ENCODE measurements at places on chromosomes 11 and 22.

DNA sequence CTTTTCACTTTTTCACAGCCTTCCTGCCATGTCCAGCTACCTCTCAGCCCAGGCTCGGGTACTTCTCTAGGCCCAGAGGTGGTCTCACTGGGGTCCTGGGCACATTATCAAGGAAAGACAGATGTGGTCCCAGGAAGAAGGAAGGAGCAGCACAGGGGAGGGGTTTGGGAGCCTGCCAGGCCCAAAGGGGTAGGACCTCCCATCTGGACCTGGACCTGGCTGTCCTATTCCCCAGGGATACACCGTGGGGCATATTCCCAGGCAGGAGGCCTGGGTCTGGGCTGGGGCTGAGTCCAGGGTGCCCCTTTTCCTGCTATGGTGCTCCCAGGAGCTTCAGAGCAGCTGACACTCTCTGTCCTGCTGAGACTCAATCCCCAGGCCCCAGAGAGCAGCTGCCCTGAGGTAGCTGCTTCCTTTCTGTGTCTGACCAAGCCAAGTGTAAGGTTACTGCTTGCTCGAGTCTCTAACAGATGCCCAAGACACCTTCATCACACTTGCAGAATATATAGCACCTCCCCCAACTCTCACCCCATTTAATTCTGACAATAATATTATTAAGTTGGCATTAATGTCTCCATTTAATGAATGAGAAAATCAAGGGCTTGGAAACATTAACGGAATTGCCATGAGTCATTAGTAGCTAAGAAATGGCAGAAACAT, 232.0 kb downstream of the BUD13 start:
- no peak for DNase-seq

GRCh38 chr11:47950396-47950795, 30.0 kb upstream of the PTPRJ start:
- DNase-seq, result peak; percentile 84

DNA sequence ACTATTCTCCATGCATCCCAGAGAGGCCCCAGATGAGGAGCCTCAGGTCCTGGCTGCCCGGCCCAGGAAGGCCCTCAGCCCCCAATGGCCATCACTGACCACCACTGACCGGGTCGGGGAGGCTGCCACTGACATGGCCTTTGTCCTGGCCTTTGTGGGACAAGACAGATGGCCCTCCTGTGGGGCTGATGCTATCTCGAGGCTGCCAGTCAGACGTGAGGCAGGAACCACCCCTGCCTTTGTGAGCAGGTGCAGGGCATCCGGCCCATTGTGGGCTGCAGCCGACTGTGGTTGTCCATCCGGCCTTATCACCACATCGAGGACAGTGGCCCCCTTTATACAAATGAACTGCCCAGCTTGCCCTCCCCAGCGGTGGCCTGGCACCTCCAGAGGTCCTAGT, 5.5 kb downstream of the GP1BB start:
- no peak for DNase-seq

DNA sequence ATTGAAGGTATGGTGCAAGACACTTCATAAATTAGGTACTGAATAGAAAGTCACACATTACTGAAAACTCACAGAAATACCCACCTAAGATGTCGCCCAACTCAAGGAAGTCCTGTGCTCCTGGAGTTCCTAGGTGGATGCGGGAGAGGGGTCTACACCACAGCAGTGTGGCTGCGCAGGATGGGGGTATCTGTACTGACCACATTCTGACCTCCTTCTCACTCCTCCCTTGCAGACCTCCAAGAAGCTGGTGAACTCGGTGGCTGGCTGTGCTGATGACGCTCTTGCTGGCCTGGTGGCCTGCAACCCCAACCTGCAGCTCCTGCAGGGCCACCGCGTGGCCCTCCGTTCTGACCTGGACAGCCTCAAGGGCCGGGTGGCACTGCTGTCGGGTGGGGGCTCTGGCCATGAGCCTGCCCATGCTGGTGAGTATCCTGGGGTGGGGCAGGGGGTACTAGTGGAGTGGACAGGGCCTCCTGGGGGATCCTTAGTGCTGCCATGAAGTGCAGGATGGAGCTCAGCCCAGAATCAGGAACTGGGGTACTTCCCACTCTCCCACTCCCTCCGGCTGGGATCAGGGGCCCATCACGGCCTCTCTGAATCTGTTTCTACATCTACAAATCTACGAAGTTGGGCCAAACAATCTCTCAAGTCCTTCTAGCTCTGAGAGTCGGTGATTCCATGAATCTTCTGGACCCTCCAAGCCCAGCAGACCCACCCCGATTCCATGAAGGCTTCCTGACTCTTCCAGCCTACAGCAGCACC, 4.9 kb downstream of the TKFC start:
- DNase-seq, result no peak

GRCh38 chr11:114273071-114273470, 23.1 kb upstream of the NNMT start:
- DNase-seq, result no peak

DNA sequence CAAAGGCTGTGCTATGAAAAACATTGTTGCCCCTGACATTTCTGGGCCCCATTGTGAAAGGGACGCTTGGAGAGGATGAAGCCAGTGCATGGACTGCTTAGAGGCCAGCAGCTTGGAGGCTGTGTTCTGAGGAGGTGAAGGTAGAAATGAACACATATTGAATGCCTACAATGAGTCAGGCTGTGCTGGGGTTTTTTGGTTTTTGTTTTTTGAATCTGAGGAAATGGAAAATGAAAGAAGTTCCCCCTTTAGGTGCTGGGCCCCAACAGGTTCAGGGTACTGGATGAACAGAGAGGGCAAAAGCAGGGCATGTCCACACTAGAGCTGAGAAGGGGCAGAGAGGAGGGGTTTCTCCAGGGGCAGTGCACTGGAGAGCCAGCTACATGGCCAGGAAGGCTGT, 166.1 kb upstream of the API5 start:
- DNase-seq, result no peak

- DNase-seq, result peak; percentile 20
Measured at GRCh38 chr22:36540867-36541642, 12.1 kb upstream of the EIF3D start.

DNA sequence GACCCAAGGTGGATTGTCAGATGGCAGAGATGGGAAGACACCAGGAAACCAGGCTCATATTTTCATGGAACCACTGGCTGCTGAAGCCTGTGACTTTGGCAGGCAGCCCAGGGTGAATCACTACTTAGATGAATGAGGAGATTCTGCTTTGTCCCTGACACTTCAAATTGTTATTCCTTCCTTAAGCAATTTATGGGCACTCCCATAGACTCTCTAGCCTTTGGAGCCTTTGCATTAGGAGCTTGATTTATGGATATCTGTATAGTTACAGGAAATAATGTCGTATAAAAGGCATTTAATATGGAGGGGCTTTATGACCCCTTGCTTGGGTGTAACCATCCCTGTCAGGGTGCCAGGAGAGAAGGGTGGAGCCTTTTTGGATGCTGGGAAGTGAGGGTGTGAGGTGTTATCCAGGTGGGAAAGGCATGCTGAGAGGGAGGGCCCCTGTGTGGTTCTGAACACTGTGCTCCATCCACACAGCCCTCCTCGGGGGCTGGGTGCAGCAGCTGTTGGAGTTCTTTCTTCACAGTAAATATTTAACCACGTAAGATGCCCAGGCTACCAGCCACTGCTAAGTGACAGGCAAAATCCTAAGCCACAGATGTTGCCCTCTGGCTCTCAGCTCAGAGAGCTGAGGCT, 35.3 kb downstream of the IL18 start:
- peak; percentile 90 for DNase-seq

DNA sequence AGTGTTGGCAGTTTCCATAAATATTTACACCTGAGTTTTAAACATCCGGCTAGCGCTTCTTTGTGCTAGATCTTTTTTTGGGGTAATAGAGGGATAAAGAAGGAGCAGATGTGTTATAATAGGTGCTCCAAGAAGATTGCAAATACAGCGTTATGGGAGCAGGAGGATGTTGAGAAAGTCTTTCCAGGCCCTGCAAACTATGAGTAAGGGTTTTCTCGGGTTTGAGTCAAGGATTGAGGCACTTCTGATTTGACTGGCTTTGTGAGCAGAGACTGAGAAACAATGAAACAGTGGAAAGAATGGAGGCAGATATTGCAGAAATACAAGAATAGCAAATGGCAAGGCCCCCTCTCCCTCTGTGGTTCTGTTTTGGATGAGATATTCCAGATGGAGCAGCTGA, 155.0 kb upstream of the TIMP3 start:
- DNase-seq, result no peak

DNA sequence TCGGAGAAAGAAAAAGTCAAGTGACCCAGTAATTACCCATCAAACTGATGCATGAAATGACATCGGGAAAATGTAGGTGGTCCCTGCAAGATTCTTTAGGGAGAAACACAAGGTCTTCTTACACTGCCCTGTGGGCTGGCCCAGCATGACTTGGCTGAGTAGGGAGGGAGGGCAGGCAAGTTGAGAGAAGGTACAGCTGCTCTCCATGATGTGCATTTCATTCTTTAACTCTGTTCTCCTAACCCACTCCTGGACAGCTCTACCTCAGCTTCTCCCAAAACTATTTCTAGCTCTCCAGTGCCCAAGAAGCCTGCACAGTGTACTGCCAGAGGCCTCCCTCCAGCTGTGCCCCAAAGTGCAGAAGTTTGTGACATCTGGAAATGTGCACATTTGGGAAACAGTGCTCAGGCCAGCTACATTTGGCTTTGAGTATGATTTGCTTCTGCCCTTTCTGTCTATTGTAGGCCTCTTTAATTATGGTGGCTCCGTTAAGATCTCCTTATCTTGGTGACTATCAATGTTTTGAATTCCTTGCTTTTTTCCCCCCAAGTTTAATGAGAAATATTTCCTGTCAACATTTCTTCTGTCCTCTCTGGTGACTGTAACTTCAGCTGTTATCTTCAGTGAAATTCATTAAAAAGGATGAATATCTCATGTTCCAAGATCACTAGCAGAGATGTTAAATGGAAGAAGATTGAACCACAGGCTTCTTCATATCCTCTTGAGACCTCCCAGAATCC, 26.7 kb upstream of the PRSS23 start:
- DNase-seq, result no peak

DNA sequence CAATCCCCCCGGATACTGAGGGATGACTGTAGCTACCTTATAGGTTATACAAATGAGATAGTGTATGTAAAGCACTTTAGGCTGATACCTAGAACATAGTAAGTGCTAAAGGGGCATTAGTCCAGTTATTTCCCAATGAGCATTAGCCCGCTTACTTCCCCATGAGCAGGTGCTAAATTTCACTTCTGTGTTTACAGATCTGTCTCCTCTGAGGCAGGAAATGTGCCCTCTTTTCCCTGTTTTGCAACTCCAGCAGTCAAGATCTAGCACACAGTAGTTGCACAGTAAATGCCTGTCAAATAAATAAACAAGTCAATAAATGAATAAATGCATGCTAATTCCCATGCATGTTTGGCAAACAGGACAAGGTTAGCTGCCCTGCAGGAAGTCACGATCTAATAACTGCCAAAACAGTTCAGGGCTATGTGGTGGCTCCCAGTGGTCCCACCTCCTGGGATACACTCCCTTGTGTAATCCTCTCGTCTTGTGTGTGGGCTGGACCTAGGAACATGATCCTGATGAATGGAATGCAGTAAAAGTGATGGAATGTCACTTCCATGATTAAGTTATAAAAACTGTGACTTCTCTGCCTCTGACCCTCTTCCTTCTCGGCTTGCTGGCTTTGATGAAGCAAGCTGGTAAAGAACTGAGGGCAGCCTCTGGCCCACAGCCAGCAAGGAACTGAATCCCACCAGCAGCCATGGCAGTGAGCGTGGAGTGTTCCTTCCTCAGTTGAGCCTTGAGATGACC, 459.0 kb downstream of the SOX6 start:
- peak; percentile 63 for DNase-seq

DNA sequence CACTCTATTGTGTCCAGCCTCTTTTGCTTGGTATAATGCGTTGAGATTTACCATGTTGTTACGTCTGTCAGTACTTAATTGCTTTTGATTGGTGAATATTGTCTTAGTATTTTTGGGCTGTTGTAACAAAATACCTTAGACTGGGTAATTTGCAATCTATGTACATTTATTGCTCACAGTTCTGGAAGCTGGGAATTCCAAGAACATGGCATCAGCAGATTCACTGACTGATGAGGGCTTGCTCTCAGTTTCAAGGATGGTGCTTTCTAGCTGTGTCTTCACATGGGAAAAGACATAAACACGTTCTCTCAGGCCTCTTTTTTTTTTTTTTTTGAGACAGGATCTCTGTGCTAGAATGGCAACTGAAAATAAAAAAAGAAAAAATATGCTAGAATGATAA, 46.7 kb upstream of the INCENP start:
- peak; percentile 30 for DNase-seq

- DNase-seq, result no peak
Measured at GRCh38 chr11:7445564-7445963, 39.7 kb upstream of the OLFML1 start.

- DNase-seq, result no peak
Measured at GRCh38 chr11:27773884-27774283, 73.6 kb upstream of the BDNF start.

DNA sequence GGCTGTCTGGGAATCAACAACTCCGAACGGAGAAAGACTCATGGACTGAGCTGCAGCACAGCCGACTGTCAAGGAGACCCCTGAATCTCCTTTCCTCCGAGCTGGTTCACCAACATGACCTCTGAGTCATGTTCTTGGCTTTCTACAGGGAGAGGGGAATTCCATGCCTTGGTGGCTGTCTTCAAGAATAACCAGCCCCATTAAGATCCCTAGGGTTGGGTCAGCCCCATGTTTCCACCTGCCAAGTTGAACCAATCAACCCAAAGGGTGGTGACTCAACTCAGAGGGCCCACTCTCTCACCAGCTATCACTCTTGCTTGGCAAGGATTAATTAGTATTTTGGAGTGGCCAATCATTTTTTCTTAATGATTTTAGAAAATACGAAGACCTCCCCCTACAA, 28.3 kb upstream of the IGSF22 start:
- no peak for DNase-seq

- DNase-seq, result no peak
Measured at GRCh38 chr11:64040684-64041322, 5.1 kb downstream of the FLRT1 start.

DNA sequence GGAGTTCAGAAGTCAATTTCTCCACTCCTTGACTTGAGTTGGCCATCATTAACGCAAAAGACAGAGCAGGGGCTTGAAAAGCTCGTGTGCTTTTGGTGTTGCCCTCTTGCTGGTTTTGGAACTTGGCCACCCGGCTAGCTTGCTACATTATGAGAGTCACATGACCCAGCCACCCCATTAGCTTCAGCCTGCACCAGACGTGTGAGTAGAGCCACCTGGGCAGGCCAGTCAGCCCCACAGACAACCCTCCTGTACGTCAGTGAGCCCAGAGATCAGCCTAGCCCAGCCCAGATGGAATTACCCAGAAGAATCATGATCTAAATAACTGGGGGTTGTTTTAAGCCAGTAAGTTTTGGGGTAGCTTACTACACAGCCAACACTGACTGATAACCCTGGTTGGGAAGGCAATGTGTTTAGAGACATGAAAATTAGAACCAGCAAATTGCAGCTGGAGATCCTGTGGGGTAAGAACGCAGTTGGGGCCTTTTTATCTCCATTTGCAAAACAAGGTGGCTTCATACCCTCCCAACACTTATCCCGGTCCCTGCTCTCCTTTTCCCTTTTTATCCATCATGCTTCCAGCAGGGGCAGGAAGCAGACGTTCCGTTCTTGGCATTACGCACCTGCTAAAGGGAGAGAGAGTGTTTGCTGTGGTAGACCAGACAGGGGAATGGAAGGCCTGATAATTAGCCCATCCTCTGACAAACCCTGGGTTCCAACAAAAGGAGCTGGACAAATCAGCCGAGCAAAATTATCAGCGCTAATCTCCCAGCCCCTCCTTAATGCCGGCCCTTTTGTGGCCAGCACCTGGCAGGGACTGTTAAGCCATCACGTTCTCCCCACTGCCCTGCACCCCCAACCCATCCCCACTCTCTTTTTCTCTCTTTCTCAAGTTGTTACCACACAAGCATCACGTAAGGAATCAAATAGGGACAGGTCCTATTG, 548.7 kb upstream of the CADM1 start:
- no peak for DNase-seq

Measured in fibroblast of skin of scalp (primary cell).